Activated CD4-positive, alpha-beta T cell treated with anti-CD3 and anti-CD28 coated beads for 24 hours (primary cell): ENCODE measurements at places on chromosomes 12 and 14.
A peak's percentile ranks its signal among the peaks of the same experiment; 100 is the strongest.

DNA sequence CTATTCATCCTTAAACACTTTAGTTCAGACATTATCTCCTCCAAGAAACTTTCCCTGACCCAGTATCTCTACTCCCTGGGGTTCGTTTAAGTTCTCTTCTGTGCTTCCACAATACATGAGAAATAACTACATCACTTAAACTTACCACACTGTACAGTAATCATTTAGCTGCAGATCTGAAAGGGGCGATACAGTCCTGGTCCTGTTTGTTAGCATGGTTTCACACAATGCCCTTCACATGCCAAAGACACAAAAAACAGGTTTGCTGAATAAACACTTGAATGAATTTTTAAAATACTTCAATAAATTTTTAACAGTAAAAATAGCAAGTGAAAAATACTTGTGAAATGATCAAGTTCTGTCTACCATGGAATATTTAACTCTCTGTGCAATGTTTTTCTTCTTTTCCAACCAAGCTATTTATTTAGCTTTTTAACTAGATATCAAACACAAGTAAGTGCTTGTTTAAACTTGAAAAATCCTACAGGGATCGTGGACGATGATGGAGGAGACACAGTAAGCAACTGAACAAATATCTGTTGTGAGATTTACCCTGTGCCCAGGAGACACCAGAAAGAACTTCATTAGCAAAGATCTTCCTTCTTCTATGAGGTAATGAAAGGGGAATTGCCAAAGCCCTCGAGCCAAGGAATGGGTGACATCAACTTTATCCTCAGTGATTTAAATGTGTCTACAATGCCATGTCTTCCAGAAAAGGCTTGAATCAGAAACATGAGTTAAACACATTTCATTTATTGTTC is 255.6 kb upstream of the GRIP1 start:
- DNase-seq: no peak

DNA sequence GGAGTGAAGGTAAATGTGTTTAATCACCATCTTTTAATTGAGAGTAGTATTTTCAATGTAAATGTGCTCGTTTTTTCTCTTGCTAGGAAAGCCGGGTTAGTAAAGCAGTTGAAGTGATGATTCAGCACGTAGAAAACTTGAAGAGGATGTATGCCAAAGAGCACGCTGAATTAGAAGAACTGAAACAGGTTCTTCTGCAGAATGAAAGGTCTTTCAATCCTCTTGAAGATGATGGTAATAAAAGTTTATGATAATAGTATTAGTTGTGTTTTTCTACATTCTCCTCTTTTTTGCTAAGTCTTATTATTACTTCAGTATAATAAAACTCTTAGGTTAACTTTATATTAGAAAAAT is 93.9 kb downstream of the DNAI7 start:
- DNase-seq: no peak

- DNase-seq: peak; percentile 90
Observed at GRCh38 chr14:100108042-100108825, 43.0 kb downstream of the EVL start.

DNA sequence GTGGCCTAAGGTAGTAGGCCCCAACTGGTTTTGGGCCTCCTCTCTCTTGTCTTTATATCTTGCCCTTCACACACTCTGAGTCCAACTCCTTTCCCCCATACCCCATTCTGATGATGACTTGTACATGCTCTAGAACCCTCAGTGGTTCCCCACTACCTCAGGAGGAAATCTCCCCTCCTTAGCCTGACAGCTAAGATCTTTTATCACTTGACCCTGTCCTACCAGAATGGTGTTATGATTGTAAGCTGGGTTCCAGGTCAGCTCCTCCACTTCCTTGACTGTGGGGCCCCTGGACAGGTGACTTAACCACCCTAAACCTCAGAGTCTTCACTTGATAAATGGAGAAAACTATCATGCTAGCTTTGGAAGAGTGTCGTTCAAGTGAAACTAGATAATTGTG is 9.4 kb upstream of the MYL2 start:
- no peak for DNase-seq

GRCh38 chr12:26156201-26156871 is 31.5 kb upstream of the BHLHE41 start:
- no peak for DNase-seq

DNA sequence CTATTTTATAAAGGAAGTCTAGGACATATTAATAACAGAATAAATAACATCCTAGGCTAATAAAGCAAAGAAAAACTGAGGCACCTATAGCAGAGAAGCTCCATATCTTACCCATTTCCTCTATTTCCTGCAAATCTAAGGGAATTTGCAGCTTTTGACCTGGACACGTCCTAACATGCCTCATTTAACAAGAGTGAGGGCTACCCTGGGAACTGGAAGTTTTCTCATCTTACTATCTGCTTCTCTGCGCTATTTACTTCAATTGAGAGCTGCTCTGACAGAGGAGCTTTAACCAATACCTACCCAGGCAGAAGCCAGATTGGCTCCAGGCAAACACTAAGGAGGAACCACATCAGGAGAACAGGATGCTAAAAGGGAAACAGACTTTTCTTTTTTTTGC is 5.7 kb downstream of the YBX3 start:
- no peak for DNase-seq
